Lower lobe of right lung (tissue), 2 donors: ENCODE measurements at places on chromosomes 3 and 15. TPM values are rescaled to one million over a fixed set of nuclear protein-coding genes. Genes with fewer than 3 reads are reported as not detected.

Gene DYNLT2B
- 6.1 TPM for total RNA-seq

Gene CEP97
- 8.0 TPM for total RNA-seq

Gene C3orf85
- not detected for total RNA-seq

Gene PLA2G4E
- 1.1 TPM for total RNA-seq

Gene TEX55
- total RNA-seq: not detected

Gene THSD4
- 18.2 TPM for total RNA-seq

Gene NEK10
- total RNA-seq: 9.4 TPM
